ENCODE measurements at places on chromosomes 5 and 9. TPM values are rescaled to one million over a fixed set of nuclear protein-coding genes. Genes with fewer than 3 reads are reported as not detected.

DNA sequence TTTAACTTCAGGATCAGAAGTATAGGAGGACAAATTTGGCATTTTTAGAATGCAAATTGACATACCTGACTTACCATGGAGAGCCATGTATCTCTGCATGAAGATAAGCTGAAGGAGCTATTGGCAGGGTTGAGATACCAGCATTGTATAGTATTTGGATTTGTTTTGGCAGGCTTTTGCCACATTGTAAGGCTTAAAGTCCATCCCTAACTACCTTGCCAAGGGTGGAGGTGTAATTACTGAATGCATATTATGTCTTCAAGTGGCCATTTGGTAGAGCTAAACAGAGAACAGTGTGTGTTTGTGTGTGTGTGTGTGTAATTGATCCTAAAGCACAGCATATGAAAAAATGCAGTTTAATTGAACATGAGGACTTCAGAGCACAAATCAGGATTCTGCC lies 324.7 kb downstream of the FAM170A start:
- H3K27ac ChIP-seq: no peak overlapping the region
- no peak overlapping the region for H3K4me3 ChIP-seq
- H3K4me1 ChIP-seq: no peaks in the 10 kb centered on the region
- H3K27me3 ChIP-seq: no peaks in the 10 kb centered on the region

JAKMIP2 gene
- 1.9 TPM for total RNA-seq

SPINK1 gene
- 7.1 TPM for total RNA-seq

GRCh38 chr5:135324897-135325650 lies 74.0 kb downstream of the MACROH2A1 start:
- H3K4me1 ChIP-seq: no peaks in the 10 kb centered on the region
- no peak overlapping the region for H3K27ac ChIP-seq
- H3K36me3 ChIP-seq: no peaks in the 10 kb centered on the region

DNA sequence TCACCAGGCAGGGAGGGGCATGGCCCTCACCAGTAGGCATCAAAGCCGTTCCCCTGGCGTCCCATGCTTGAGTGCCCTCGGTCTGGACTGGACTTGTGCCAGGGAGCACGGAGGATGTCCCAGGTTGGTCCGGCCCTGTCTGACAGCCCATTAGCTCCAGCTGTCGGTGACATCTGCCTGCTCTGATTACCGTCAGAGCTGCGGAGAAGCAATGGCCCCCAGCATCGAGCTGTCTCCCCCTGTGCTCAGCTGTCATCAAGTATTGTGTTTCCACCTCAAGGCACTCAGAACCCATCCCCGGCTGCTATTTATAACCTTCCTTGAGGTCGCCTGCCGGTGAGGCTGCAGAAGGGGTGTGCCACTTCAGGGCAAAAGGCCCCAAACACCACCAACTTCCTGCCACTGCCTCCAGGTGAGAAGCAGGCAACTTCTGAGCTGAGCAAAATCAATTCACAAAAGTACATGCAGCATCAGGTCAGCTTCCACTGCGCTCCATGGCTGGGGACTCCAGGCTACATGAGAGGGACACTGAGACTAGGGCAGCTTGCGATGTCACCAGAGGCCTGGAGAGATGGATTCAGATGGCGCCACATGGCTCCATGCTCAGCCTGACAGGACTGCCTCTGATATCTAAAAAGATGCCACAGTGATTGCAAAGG lies 142.7 kb downstream of the C5orf15 start:
- H3K4me1 ChIP-seq: peaks cover 4% of the 10 kb centered on the region
- H3K4me3 ChIP-seq: no peak overlapping the region
- peak; percentile 78 for DNase-seq
- H3K27me3 ChIP-seq: no peaks in the 10 kb centered on the region
- H3K36me3 ChIP-seq: no peaks in the 10 kb centered on the region
- H3K27ac ChIP-seq: no peak overlapping the region

GRCh38 chr9:93288891-93289883 lies 105.2 kb downstream of the WNK2 start:
- H3K4me1 ChIP-seq: peaks cover 5% of the 10 kb centered on the region
- no peaks in the 10 kb centered on the region for H3K36me3 ChIP-seq
- DNase-seq: peak; percentile 72
- H3K27me3 ChIP-seq: no peaks in the 10 kb centered on the region
- no peak overlapping the region for H3K4me3 ChIP-seq

DNA sequence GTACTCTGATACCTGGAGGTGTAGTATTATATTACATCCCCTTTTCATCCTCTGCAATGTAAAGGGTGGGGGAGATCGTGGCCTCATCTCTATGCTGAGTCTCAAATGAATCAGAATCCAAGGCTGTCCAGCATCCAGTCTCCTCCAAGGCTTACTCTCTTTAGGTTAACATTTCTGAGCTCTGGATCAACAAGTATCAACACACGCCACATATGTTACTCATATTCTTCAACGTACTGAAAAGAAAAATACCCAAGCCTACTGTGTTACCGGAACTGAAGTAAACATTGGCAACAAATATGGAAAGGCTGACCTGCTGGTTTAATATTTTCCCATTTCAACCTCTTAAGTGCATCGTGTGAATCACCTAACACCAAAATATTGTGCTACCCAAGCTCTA lies 241.8 kb downstream of the GAS1 start:
- no peak overlapping the region for H3K27ac ChIP-seq
- H3K4me3 ChIP-seq: no peak overlapping the region
- no peaks in the 10 kb centered on the region for H3K36me3 ChIP-seq
- no peaks in the 10 kb centered on the region for H3K4me1 ChIP-seq
- H3K27me3 ChIP-seq: no peaks in the 10 kb centered on the region
